ENCODE measurements at places on chromosomes 5 and 9.

DNA sequence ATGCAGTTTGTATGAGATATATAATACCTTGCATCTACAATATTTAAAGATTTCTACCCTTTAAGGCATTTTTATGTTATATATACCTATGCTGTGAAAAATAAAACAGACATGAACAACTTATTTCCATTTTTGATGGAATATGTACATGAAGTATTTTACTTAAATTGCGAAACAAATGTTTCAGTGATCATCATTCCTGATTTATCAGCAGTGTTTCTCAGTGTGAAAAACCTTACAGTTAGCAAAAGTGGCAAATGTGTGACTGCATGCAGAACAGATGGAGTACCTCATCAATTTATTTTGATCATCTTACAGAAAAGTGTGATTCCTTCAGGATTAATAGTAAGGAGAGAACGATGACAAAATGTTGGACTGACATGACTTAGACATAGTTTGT lies 43.1 kb downstream of the PRR16 start:
- DNase-seq: no peak

DNA sequence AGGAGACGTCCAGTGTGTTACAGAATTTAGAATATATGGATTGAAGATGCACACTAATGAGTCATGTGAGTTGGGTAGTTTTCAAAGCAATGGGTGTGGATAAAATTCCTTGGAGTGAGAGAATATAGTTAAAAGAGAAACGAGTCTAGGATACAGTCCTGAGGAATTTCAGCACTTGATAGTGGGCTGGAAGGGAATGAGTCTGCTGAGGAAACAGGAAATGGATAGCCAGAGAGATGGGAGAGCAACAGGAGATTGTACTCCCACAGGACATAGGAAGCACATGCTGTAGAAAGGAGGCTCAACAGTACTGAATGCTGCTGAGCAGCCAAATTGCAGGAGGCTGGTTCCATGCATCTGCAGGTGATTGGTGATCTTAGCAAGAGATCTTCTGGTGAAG lies 68.1 kb downstream of the FBN2 start:
- no peak for DNase-seq

GRCh38 chr5:67198917-67199316 lies 2.3 kb upstream of the CD180 start:
- no peak for DNase-seq

DNA sequence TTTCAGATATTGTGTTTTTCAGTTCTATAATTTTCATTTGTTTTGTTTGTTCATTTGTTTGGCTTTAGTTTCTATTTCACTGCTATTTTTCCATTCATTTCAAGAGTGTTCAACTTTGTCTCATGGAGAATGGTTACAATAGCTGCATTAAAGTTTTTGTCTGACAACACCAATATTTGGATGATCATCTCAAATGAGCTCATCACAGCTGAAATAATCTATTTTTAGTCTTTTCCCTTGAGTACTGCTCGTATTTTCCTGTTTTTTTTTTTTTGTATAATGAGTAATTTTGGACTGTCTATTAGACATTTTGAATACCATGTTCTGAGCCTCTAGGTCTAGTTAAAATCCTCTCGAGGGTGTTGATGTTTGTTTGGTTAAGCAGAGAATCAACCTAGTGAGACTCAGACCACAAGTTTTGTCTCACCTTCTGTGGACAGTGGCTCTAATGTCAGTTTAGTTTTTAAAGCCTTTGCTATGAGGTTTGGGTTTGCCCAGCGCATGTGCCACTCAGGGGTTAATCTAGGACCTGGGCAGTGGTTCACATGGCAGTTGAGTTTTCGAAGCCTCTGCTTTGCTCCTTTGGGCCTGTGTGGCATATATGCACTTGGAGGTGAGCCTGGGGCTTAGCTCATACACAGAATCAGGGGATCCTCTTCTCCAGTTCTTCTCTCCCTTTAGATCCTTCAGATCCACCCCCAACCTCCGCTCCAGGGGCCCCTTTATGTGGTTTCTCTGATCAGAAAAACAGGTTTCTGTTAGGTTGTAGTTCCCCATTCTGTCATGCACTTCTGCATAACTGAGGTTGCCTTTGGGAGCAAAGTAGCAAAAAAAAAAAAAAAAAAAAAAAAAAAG lies 79.8 kb downstream of the ARSB start:
- no peak for DNase-seq

DNA sequence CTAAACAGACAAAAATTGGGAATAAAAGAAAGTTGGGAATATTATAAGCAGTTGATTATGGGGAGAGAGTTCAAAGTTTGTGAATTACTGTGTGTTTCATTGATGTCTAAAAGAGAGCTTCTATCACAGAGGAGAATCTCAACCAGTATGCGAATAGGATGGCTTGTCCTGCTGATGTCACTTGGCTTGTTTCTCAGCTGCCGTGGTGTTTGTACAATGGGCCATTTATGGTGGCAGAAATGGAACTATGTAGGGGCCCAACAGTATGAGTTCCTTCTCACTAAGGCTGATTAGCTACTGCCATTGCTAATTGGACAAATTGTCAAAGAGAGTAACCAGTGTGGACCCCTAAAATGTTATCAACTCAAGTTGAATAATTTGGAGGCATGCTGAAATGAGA lies 103.9 kb downstream of the ST8SIA4 start:
- no peak for DNase-seq

DNA sequence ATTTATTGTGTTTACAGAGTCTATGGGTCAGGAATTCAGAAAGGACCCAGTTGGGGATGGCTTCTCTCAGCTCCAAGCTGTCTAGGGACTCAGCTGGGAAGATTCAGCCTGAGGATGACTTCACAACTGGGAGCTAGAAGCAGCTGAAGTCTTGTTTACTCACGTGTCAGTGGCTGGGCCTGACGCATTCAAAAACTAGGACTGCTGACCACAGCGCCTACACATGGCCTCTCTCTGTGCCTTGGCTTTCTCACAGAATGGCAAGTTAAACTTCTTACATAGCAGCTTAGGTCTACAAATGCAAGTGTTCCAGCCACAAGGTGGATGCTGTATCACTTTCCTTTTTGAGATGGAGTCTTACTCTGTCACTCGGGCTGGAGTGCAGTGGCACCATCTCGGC lies 16.3 kb upstream of the PPP2CA start:
- DNase-seq: no peak

DNA sequence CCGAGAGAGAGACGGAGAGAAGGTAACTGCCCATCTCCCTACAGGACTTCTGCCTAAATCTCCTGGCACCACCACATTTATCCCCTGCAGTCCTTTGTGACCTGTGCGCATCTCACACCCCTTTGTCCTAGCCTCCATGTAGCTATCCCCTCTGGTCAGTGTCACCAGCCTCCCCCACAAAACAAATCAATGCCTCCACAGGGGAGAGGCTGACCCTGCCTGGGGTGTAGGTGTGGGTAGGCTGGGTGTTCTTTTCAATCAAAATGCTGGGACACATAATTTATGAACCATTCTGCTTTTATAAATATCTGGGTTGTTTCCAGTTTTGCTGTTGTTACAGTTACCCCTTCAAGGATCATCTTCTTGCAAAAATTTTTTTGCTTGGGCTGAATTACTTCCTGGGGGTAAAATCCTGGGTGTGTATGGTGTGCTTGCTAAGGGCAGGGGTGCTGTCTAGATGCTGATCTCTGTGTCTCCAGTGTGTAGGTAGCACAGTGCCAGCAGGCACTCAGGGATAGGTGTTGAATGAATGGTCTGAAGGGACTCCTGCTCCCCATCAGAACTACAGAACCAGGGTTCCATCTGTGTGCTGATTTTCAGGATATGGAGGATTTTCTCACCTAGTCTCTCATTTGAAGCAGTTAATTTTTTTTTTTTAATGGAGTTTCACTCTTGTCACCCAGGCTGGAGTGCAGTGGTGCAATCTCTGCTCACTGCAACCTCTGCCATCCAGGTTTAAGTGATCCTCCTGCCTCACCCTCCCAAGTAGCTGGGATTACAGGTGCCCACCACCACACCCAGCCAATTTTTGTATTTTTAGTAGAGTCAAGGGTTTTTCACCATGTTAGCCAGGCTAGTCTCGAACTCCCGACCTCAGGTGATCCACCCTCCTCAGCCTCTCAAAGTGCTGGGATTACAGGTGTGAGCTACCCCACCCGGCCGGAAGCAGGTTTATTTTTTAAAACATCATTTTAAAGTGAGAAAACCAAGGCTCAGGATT lies at the start of gene GARIN3:
TSS of gene GARIN3 (minus strand) at position 51 of the 1,000 bp plus-strand sequence. CDS start 96 bp downstream, outside the sequence.
- DNase-seq: no peak

GRCh38 chr5:28208356-28208755 lies 1170.0 kb upstream of the CDH9 start:
- DNase-seq: no peak
